ENCODE measurements at places on chromosomes 7 and 10.

DNA sequence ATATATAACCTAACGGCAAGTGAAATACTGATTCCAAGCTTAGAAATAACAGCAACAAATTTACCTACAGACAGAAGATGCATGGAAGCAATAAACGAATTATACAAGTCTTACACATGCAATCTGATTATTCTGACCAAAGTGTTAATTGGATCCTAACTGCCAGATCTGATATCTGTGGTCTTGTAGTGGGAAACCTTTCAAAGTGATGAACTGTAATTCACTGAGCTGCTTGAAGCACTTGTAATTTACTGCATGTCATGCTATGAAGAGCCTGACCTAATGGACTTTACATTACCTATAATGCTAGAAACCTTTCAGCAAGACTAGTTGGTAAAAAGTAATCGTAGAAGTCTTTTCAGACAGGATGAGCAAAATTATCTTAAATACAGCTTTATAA is 205.6 kb downstream of the FOXP2 start:
- no peak for DNase-seq

DNA sequence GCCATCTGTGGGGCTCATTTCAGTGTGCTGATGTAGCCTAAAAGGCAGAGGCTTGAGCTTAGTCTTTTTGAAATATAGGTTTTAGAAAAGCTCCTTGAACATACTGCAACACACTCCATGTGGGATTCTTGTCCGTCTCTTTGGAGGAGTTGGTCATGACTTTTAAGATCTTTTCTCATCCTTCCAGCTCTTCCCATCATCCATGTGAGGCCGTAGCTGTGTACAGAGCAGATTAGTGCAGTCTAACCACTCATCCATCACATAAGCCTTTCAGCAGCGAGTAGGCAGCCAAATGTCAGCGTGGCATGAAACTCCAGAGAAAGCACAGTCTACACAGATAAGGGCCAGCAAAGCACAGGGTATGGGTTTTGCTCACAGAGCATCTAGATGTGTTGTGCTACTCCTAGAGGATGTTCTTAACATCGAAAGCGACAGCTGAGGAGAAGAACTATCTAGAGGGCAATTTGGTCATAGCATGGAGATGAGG is 28.1 kb upstream of the NPVF start:
- no peak for DNase-seq

DNA sequence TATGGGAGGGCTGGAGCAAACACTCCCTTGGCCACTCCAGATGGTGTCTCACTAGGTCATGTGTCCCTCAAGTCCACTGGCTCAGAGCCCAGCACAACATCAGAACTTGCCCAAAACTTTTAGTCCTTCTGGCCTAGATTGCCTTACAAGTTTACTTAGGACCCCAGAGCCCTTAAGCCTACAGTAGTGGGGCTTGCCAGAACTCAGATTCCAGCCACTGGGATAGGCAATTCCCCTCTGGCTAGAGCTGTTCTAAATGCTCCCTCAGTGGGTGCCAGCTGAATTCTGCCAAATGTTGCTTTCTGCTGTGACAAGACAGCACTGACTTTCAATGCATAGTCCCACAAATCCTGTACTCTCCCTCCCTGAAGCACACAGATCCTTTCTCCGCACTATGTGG is 331.1 kb downstream of the HTR7 start:
- no peak for DNase-seq

DNA sequence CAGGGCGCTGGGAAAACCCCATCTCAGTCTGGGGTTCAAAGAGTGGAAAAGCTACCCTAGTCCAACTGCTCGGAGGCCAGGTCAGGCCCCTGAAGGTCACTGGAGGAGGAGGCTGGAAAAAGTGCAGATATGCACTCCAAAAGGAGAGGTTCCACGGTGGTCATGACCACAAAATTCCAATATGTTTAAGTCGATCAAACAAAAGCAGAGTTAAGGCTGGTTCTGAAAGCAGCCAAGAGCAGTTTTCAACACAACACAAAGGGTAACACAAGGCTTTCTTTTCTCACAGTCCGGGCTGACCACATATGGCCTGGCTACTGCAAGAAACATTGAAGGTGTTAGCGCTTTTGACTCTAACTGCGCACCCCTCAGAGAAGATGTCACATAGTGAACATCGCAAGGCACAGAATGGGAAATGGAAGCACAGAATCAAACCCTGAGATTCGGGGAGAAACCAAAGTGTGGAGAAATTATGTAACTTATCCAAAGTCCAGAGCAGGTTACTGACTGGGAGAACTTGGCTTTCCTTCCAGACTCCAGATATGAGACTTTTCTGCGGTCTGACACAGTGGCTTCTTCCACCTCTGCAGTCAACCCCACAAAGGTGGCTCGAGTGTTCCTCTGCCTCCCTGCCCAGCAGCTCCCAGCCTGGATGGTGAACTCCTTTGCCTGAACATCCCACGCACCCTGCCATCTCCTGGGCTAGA is 1.3 kb upstream of the GRB10 start:
- DNase-seq: no peak

- DNase-seq: no peak
Observed at GRCh38 chr7:48424731-48425130, 253.5 kb downstream of the ABCA13 start.

- no peak for DNase-seq
Observed at GRCh38 chr7:154484943-154485342, 432.7 kb downstream of the DPP6 start.

- DNase-seq: no peak
Observed at GRCh38 chr7:103824251-103824650, 165.2 kb downstream of the RELN start.

- no peak for DNase-seq
Observed at GRCh38 chr7:4815609-4816418, 40.4 kb downstream of the AP5Z1 start.

DNA sequence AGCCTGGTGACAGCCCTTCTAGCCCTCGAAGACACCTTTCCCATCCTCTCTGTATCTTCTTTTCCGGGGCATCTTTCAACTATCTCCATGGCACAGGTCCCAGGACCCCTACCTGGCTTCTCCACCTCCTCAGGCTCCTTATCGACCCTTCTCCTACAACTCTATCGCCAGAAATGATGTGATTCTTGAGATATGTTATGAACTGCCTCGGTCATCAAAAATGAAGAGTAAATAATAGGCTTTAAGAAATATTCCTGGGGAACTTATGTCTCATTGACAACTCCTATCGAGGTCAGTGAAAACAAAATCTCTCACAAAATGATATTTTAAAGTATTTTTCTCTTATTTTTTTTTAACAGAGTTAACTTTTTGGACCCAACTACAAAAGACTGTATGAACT is 405.5 kb upstream of the SHH start:
- DNase-seq: no peak

DNA sequence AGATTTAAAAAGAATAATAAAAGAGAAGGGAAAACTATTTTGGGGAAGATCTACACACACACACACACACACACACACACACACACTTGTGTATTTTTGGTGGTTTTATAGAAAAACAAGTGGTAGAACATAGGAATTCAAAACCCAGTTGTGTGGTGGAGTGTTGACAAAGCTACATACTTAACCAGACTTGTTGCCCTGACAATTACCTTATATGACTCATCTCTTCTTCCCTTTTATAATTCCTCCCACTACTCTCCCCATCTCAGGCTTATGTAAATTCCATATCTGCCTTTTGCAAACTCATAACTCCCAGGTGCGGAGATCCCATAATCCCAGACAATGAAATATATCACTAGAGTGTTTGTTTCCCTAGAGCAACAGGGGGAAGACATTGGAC is 873.7 kb downstream of the NXPH1 start:
- no peak for DNase-seq

GRCh38 chr10:124710266-124710881 is 33.8 kb downstream of the FAM53B start:
- DNase-seq: no peak

DNA sequence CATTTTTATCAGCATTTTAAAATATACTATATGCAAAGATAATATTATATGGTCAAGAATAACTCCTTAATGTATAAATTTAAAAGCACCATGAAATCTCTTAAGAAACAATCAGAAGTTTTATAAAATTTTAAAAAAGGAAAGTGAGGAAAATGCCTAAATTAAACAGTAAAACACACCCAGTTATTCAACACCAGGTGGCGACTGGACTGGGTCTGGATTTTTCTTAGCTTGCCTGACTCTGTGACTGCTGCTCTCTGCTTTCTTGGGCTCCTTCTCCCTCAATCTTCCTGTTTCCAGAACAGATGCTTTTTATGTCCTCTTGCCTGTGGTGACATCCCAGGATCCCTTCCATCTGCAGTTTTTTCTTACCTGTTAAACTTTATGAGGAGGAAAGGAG is 200.3 kb downstream of the BICC1 start:
- no peak for DNase-seq

- DNase-seq: no peak
Observed at GRCh38 chr7:127409629-127410028, 17.1 kb upstream of the ZNF800 start.

- no peak for DNase-seq
Observed at GRCh38 chr10:43676331-43676730, 27.6 kb upstream of the ZNF32 start.

GRCh38 chr10:19200211-19200610 is 151.6 kb downstream of the MALRD1 start:
- DNase-seq: no peak

DNA sequence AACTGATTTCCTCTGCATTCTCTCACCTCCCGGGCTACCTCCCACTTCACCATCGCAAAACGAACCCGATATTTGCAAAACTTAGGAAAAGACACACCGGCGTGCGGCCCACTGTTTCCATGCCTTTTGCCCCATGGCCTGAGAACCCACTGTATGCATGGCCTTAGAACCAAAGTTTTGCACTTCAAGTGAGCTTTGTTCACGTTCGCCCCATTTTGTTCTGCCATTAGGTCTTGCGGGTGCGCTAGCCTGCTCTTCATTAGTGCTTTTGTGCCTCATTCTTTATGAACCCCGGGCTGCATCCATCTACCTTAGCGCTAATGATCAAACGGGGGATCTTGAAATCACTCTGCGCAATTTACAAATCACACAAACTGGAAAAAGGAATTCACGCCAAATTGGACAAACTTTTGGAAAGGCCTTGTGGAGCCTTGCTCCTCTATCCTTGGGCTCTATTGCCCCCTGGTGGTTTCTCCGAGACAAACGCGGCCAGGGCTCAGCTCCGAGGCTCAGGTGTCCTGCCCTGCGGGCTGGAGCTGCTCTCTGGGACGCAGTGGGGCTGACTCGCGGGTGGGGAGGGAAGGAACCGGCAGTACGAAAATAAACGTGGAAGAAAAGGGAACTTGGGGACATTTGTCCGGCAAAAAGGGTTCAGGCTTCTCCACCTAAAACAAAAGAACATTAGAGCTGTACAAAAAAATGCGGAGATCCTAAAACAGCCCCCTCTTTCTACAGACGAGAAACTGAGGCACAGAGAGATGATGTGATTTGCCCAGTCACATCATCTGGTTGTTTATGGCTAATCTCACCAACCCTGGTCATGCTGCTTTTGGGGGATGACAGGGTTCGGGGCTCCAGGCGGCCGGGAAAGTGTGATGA is 300.4 kb upstream of the NFE2L3 start:
- DNase-seq: peak; percentile 58

DNA sequence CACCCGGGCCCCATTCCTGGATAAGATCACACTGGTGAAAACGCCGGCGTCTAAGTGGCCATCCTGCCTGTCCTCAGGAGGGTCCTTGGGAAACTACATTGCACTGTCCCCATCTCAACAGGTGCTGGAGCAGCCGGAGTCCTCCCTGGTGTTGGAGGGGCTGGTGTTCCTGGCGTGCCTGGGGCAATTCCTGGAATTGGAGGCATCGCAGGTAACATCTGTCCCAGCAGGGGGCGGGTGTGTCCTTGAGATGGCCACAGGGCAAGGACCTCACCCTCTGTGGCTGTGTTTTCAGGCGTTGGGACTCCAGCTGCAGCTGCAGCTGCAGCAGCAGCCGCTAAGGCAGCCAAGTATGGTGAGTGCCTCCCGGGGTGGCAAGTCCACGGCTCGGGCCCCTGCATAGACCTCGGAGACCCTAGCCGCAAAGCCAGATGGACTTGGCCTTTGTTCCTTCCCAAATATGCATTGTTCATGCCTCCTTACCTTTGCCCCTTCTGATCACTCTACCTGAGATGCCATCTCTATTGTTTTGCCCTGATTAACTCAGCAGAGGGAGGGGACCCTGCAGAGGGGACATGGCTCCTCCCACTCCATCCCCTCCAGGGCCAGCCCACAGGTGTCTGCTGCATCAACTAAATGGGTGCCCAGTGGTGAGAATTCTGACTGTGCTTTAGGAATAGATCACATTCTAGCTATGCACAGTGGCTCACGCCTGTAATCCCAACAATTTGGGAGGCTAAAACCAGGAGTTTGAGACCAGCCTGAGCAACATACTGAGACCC is 23.8 kb downstream of the ELN start:
- no peak for DNase-seq

DNA sequence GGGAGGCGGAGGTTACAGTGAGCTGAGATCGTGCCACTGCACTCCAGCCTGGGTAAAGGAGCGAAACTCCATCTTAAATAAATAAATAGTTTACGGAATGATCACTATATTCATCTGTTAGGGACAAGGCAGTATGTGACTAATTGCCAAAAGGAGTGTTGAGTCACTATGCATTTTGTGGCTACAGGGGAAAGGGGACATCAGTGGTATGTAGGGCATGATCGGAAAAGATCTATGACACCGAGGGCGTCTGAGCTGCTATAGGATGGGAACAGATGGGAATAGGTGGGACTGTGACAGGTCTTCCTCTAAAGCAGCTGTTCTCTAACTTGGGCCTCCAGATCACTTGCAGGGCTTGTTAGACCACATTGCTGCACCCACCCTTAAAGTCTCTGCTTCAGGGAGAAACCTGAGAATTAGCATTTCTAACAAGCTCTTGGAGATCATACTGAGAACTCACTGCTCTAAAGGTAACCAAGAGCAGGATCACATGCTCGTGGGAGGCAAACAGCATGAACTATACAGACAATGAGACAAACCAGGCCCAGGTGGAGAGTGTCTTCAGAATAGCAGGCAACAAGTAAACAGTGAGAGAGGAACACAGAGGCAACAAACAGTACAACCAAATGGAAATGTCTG is 65.1 kb upstream of the ITGA8 start:
- DNase-seq: no peak

- no peak for DNase-seq
Observed at GRCh38 chr7:28054531-28055160, 125.9 kb downstream of the JAZF1 start.

DNA sequence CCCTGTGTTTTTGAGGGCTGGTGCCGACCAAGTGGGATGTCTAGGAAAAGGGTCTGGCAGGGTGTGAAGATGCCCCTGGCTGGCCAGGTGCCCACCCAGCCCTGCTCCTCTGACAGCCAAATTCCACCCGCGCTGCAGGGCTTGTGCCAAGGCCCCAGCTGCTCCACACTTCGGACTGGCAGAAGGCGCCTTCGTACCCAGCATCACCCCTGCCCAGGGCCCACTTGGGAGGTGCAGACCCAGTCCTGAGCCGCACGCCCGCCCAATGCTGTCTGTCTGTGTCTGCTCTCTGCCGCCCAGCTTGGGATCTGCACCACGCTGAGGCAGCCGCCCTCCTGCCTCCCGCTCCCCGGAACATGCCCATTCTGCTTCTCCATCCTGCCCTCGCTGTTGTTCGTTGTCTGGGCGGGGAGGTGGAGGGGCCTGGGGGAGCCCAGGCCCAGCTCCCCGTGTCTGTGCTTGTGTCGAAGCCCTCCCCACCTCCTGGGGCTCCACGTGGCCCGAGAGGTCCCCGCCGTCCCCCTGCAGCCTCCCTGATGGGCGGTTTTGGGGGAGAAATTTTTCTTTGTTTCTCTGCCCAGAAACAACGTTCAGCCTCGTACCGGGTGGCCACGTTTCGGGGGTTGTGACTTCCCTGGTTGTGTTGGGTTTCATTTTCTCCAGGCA is 36.9 kb upstream of the PPIF start:
- DNase-seq: no peak
